Activated naive CD8-positive, alpha-beta T cell treated with anti-CD3 and anti-CD28 coated beads, Interleukin-2, amount 50 U/mL, for 16 hours (primary cell): ENCODE measurements at places on chromosomes 7 and 10.

DNA sequence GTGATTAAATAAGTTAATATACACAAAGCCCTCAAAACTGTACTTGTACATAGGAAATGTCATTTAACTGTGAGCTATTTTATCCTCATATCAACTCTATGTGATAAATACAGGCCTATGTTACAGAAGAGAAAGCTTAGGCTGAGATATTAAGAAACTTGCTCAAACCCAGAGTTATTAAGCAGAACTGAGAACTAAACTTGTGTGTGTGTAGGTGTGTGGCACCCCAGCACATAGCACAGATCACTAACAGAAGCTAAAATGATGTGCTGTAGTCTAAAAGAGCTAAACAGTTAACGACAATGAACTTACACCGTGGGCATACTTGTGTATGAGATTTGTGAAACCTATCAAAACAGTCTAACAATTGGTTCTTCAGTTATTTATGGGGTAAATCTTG, 34.5 kb downstream of the MTPN start:
- no peak for DNase-seq

DNA sequence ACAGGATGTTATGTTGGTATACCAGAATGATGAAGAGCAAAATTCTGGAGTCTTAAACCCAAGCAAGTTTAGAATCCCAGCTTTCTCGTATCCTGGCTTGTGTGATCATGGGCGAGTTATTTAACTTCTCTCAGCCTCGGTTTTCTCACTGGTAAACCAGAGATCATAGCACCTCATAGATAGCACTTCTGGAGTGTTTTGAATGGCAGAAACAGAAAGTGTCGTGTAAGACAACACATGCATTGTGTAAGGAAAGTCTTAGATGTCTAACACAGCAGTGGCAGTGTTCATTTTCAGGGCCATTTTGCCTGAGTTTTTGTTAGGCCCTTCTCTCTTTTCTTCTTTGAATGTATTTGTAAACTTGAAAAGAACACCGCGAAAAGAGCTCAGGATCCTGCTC, 465.1 kb downstream of the AUTS2 start:
- no peak for DNase-seq

DNA sequence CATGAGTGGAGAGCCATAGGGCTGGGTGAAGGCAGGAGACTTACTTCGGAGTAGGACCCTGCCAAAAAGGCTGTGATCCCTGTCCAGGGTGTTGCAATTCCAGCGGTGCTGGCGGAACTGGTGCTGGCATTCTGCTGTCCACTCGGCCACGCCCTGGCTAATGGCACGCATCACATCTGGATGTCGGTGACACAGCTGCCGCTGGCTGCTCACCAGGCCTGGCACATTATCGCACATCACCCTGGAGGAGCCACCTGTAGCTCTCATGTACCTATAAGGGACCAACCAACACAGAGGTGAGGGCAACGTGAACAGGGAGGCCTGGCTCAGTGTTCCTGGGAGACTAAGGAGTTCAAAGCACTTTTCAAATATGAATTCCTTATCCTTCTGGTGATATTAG, 2.3 kb downstream of the WNT2 start:
- no peak for DNase-seq

- no peak for DNase-seq
Observed at GRCh38 chr7:71497256-71497946, 365.5 kb downstream of the GALNT17 start.

DNA sequence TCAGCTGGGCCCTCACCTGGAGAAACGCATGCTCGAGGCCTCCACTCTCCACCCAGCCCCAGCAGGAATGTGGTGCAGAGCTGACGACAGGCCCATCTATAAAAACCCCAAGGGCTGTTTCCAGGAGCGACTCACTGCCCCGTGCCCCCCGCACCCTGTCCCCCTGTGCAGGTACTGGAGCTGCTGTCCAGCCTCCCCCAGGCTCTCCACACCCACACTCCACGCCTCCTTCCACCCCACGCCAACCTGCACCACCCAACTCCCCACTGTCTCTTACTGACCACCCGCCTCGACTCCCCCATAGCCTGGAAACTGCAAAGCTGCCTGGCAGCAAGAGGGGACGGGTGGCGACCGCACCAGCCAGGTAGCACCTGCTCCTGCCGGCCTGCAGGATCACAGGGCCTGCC, 43.3 kb downstream of the DIP2C start:
- no peak for DNase-seq

- DNase-seq, result no peak
Observed at GRCh38 chr10:117938104-117938503, 108.6 kb downstream of the RAB11FIP2 start.

GRCh38 chr7:142528608-142529408, 220.5 kb upstream of the PRSS1 start:
- no peak for DNase-seq

- no peak for DNase-seq
Observed at GRCh38 chr7:32479574-32480200, 10.5 kb downstream of the LSM5 start.

- DNase-seq, result no peak
Observed at GRCh38 chr10:80500572-80501380, 36.9 kb upstream of the SH2D4B start.

DNA sequence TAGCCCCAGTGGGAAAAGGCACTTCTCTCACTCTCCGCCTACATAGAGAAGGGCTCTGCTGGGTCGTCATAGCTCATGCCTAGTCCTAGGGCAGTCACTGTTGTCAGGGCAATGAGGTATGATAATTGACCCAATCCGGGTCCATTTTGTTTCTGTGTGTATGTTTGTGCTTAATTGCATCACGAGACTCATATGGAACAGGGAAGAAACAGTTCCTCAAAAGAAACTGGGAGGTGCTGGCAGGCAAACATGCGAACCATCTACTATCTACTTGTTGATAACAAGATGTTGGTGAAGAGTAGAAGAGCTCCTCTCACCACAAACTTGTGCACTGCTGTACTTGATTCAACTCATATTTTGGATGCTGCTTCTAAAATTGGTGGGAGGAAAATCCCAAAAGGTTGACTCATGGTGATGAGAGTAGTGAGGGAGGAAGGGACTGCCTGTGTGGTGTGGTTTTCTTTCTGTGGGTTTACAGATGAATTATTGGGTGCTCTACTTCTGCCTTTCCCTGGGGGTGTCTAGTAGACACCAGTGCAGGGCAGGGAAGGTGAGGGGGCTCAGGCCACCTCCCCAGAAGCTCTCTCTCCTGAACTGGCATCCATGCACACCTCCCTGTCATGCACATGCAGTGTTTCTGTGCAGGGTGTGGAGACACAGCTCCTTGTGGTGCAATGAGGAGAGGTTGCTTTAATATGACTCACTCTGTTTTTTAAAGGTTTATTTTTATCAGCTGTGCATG, 29.4 kb downstream of the LSMEM1 start:
- no peak for DNase-seq

DNA sequence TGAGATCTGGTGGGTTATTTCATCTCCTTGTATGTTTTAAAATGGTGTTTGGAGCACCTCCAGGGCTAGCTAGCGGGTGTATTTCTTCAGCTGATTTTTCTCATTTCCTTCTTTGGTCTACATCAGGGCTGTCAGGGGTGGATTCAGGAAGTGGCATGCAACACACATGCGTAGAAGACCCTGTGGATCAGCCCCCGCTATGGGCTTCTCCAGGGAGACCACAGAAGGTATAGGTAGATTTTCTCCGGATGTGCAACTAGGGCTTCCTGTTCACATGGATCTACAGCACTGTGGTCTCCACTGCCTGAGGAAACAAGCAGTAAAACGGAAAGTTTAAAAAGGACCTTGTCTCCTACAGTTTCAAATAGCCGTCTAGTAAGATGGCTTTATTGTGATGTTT, 10.4 kb downstream of the NUB1 start:
- no peak for DNase-seq

- no peak for DNase-seq
Observed at GRCh38 chr10:62250594-62251198, 17.9 kb downstream of the RTKN2 start.

DNA sequence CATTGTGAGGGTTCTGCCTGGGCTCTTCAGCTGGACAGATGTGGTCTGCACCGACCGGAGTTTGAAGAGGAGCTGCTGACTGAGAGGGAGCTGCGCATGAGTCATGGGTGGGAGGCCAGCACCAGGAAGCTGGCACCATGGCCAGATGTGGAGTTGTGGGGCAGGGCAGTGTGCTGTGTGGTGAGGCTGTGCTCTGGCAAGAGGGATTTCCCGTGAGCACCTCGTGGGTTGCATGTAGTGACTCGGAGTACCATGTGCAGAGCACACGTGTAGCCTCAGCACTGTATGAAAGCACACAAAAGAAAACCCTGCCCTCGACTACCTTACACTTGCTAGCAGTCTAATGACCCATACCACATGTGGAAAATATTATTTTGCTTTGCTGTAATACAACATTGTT, 103.4 kb downstream of the WNT2 start:
- no peak for DNase-seq

DNA sequence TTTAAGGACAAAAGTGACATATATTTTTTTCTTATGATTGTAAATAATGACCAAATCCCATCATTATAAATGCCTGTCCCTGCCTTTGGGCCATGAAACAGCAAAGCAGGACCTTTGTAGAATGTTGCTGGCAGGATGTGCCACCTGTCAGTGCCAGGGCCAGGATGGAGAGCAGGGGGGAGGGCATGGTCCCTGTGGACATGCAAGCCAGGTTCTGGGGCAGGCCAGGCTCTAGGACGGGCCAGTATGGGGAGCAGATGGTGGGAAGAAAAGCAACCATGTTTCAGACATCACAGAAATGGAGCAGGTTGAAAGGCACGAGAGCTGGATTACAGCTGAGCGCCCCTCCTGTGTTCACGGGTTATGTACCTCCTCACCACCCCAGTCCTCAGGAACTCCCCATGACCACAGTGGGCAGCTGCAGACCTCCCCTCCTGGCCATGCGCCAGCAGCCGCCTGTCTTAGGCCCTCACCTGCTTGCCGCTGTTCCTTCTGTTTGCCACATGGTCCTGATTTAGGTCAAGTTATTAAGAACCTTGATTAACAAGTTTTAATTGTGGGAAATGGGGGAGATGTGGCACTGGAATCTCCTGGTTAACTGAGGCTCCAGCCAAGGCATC, 210.4 kb downstream of the PAXIP1 start:
- DNase-seq, result no peak

DNA sequence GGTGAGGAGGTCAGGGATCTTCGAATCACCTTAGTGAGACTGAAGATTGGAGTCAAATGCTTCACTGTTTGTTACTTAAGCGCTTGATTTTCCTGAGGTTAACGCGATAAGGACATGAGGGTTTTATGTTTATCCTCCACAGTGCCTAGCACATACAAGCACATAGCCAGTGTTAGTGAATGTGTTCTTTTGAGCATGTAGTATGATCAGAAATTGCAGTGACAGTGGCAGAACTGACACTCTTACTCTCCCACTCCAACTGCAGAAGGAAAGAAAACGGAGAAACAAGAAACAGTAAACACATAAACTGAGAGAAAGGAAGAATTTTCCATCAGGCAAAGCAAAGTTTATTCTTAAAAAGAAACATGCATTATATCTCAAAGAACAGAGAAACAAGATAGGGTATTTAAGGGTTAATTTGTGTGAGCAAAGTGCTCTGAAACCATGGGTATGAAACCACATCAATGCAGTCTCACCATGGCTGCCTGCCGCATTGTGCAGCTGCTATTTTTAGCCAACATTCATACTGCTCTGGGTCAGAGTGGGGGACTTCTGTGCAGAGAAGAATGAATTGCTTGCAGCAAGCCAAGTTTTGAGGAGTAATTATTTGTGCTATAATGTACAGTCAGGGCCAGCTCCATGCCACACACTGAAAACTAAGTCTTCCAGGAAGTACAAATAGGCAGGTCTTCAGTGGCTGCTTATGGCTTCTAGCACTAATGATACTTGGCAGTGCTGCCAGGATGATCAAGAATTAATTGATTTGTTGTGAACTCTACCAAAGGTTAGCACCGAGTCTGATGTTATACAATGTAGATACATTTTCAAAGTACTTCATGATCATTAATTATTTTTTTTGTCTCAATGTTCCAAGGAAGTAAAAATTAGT, 152.0 kb downstream of the MACC1 start:
- no peak for DNase-seq

- DNase-seq, result no peak
Observed at GRCh38 chr7:136150311-136150710, 173.2 kb upstream of the MTPN start.

- DNase-seq, result no peak
Observed at GRCh38 chr7:124747072-124747471, 18.5 kb downstream of the GPR37 start.

DNA sequence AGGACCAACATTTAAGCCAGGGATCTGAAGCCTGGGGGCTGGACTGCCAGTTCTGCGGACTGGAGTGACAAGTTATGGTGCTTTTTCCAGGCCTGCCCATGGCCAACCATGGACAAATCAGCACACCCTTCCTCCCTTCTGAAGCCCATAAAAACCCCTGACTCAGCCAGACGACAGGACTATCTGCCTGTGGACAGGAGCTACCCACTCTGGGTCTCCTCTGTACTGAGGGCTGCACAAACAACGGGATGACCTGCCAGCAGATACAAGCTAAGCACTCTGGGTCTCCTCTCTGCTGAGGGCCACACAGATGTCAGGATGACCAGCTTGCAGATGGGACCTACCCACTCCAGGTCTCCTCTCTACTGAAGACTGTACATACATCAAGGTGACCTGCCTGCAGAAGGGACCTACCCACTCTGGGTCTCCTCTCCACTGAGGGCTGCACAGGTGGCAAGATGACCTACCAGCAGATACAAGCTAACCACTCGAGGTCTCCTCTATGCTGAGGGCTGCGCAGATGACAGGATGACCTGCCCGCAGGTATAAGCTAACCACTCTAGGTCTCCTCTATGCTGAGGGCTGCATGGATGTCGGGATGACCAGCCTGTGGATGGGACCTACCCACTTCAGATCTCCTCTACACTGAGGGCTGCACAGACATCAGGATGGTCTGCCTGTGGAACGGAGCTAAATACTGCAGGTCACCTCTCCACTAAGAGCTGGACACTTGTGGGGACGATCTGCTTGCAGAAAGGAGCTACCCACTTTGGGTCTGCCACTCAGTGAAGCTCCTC, 110.1 kb upstream of the GPR22 start:
- DNase-seq, result no peak

GRCh38 chr7:132560105-132560504, 16.2 kb downstream of the PLXNA4 start:
- no peak for DNase-seq

GRCh38 chr7:41735206-41735605, 32.3 kb upstream of the INHBA start:
- no peak for DNase-seq

DNA sequence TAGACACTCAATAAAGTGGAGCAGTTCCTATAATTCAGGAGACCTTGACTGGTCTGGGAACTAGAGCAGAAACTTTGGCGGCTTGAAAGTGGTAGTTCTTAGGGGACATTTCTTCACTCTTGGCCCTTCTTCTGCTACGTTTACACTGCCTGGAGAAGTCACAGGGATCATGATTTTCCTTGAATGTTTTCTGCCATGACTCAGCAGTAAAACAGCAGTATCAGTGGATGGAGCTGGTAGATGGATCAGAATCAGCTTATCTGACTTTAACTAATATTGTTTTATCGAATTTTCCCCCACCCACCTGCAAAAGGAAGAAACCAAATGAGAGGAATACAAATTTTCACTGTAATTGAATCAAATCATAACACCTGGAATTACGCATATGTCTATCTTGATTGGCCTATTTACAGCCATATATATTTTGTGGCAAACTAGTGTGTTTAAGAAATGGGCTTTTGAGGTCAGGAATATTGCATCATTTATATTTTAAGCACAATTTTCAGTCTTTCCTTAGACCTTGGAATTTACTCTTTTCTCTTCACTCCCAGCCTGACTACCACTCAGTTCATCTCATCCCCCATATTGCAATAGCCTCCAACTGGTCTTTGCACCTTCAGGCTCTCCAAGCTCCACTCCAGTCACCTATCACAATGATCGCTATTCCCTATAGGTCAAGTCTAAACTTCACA, 14.9 kb upstream of the DLX5 start:
- no peak for DNase-seq

- DNase-seq, result no peak
Observed at GRCh38 chr10:30456266-30456665, 22.3 kb downstream of the MAP3K8 start.
